NCI-H1048 (cell line): ENCODE measurements at places on chromosomes 6 and 20.

GRCh38 chr6:149938571-149939355 is 3.1 kb upstream of the ULBP2 start:
- DNase-seq: no peak

DNA sequence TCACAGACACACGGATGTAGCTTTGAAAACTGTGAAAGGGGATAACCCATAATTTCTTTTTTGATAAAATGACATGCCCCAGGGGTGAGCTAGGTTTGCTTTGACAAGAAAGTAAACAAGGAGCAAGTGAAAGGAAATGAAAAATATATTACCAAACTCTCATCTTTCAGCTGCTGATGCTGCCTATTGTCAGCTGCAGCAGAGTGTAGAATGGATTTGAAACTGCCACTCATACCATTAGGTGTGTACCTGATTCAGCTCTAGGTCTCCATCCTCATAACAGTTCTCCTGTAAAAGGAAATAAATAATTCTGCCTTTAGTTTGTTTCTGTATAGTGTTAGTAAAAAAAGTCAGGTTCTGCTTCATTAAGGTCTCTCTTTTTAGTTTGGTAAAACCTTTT is 415.1 kb upstream of the MARCKS start:
- DNase-seq: no peak

GRCh38 chr6:20600831-20601230 is 66.6 kb downstream of the CDKAL1 start:
- peak; percentile 25 for DNase-seq

DNA sequence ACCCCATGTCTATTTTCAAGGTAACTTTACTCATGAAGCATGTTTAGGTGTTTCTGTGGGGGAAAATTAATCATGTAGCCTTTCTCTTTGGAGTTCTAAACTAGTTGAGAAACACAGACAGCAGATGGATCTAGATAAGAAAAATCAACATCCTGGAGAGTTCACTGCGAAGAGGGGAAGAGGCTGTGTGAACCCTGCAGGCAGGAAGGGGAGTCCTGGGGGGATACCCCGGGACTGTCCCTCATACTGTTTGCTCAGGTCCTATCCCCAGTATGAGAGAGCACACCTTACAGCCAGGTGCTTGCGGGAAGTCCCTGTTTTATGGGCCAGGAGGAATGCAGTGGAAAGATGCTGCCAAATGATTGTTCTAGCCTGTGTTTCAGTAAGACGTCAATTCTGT is 32.7 kb downstream of the CHMP4B start:
- DNase-seq: no peak

DNA sequence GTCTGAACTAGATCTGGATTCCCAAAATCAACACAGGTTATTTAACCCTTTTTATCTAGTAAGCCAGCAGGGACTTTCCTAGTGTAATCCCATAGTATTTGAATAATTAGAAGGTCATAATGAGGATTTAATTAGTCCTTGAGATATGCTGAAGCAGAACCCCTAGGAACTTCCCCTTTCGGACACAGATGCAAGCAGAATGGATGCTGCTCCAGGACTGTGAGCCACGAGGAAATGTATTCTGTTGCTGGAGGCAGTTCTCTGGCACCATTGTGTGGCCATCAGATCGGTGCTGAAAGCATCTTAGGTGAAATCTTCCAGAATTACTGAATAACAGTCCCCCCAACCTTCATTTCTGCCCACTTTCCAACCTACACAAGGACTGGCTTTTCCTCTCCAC is 206.9 kb downstream of the TMEM242 start:
- no peak for DNase-seq

DNA sequence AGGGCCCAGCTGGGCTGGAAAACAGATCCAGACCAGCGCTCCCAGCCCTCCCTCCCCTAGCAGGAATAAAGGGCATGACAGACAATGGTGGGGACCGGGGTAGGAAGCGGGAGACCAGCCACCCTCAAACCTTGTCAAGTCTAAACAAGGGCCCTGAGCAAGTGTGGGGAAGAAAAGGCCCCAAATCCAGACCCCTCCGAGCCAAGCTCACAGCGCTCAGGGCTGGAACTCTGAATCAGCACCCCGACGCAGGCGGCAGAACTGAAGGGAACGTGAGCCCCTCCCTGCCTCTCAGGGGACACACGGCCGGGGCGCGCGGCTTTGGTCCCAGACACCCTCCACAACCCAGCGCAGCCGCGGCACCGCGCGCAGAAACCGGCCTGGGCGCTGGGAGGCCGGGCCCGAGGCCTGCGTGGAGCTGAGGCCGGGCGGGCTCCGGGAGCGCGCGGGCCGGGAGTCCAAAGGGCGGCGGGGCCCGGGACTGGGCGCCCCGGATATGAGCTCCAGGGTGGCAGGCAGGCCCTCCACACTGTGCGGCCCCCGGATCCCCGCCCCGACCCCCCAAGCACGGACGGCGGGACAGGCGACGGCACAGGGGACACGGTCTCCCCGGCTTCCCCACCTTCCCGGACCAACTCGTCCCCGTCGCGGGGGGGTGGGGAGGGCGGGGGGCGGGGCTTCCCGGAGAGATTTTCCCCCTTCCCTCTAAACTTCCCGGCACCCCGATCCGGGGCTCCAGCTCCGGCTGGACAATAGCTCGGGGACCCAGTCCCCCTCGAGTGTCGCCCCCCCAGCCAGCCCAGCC is 641 bp downstream of the TEAD3 start:
- DNase-seq: no peak
